RWPE1 (cell line): ENCODE measurements at places on chromosomes 16 and 17.

GRCh38 chr16:86378128-86378527 is 132.2 kb upstream of the FOXF1 start:
- no peak for DNase-seq

DNA sequence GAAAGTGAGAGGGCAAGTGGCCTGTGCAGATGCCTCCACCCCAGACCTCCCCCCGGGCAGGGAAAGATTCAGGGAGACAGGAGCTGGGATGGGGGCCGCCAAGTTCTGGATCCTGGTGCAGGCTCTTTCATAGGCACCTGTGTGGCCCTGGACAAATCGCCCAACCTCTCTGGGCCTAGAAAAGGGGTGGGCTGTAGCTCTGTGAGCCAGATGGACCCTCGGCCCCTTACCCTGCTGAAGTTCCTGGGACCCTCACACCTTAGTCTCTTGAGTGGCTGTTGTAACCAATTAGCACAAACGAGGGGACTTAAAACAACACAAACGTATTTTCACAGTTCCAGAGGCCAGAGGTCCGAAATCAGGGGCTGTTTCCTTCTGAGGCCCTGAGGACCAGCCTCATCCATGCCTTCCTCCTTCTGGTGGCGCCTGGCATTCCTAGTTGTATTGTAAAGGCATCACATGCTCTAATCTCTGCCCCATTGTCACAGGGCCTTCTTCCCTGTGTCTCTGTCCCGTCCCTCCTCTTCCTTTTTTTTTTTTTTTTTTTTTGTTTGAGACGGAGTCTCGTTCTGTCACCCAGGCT is 352.6 kb downstream of the SEC14L1 start:
- no peak for DNase-seq

DNA sequence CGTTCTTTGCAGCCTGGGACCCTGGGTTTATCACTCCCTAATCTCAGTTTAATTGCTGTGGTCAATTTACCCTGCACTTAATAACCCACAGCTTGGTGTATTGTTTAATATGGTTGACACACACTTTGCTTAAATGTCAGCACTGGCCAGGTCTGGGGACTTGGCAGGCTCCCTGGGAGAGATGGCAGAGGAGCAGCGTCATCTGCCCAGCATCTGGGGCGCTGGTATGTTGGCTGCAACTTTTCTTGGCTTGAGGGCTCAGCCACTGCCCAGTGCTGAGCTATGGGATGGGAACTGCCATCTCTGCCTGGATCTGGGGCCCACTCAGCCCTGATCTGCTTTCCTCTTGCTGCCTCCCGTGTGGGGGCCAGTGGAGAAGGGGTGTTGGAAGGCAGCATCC is 115.7 kb upstream of the IRX3 start:
- no peak for DNase-seq

DNA sequence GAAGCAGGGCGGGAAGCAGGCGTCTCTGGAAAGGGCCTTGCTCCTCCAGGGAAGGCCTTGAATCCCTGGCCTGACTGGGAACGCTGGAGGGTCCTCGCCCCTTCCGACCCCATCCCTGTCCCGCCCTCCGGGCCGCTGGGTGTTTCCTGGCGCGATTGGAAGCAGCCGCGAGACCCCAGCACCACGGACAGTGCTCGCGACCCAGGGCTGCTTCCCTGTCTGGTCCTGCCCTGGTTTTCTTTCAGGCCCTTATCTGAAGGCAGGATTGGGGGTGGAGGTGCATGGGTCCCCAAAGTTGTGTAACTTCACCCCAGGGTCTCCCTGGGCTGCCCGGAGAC is 2.1 kb downstream of the MGAT5B start:
- DNase-seq, result no peak

- DNase-seq, result no peak
These were observed 5.4 kb downstream of the BANP start for GRCh38 chr16:87956365-87957231.

DNA sequence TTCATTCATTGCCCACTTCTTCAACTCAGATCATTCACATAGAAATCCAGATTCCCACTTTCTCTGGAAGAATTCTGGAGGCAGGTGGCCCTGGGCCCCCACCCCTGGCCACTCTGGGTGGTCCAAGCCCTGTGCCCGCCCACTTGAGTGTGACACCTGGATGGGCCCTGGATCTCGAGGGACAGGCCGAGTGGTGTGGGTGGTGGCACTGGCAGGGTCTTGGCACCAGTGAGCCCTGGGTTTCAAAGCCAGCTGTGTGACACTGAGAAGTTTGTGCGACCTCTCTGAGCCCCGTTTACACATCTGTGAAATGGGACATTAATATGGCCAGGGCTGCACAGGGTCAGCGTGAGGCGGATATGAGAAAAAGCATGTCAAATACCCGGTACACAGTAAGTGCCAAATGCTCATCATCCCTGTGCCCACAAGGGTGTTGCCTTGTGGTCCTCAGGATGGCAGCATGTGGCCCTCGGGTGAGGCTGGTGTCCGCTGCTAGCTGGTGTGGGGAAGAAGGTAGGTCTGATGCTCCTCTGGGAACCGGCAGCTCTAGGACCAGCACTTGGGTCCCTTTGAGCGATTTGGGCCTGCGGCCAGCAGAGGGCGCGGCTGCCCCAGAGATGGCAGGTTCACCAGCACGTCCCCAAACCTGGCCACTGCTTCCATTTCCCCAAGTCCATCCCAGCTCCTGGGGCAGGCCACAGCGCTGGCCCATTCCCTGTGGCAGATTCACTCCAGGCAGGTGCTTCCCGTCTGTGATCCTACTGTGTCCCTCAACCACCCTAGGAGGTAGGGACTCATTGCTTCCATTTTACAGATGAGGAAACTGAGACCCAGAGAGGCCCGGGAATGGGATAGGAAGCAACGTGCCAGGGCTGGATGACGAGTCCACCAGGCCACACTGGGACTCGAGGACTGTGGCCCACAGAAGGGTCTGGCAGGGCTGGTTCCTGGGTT is 3.6 kb downstream of the OSGIN1 start:
- peak; percentile 61 for DNase-seq

DNA sequence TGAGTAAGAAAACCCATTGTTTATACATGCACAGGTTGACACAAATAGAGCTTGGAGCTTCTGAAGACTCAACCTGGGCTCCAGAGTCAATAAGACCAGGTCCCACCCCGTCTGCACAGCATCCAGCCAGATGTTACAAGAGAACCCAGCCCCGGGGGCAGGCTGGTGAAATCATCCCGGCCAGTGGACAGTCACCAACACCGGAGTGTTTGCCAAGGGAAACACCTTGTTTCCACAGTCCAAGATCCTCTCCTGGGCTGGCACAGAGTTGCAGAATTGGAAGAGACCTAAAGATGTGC is 90.3 kb downstream of the RAB11FIP4 start:
- no peak for DNase-seq

- DNase-seq, result peak; percentile 78
These were observed 18.6 kb downstream of the CDH16 start for GRCh38 chr16:66899945-66900710.

- DNase-seq, result no peak
These were observed 20.5 kb upstream of the EMP2 start for GRCh38 chr16:10600782-10601443.

- peak; percentile 50 for DNase-seq
These were observed 7.9 kb downstream of the ELMO3 start for GRCh38 chr16:67206838-67207248.

- DNase-seq, result no peak
These were observed 431 bp upstream of the PPM1E start for GRCh38 chr17:58755269-58755576.
